HFFc6 (cell line): ENCODE measurements at places on chromosomes 3 and 15. TPM values are rescaled to one million over a fixed set of nuclear protein-coding genes. Genes with fewer than 3 reads are reported as not detected.

DNA sequence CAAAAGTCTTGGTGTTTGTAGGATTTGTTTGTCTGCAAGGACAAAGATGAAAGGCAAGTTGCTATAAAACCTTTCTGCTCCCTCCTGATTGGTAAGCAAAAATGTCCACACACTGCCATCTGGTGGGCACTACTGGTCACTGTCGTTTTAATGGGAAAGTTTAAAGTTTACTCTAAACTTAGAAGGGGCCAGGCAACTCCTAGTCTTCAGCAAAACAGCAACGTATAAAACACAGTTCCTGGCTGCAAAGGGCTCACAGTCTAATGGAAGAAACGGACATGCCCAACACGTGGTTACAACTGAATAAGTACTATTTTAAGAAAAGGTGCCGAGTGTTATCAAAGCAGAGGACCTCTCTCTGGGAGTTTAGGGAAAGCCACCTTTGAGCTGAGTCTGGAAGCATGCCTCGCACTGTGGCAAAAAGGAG, 23.7 kb upstream of the TPRG1 start:
- no peak overlapping the region for H3K4me3 ChIP-seq
- no peaks in the 10 kb centered on the region for H3K36me3 ChIP-seq
- H3K27ac ChIP-seq = no peak overlapping the region
- peak; percentile 66 for DNase-seq
- peaks cover 7% of the 10 kb centered on the region for H3K4me1 ChIP-seq

DNA sequence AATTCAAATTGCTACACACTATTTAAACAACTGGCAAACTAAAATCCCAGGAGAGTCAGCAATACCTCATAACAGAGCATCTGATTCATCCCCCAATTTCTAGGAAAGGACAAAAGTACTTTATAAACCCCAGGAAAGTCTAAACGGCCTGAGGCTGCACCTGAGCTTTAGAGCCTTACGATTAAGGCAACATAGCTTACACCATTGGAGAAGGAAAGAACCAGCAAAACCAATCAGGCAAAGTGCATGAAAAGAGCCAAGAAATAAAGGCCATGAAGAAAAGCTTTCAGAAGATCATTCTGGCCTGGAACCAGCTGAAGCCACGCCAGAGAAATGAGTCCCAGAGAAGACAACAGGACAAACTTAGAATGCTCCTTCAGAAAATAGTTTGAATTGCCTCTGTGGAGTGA, 48.1 kb downstream of the PTPN9 start:
- H3K4me3 ChIP-seq = peak overlapping the region; percentile 2; the same call in 1 of the 2 replicates
- peaks cover 43% of the 10 kb centered on the region for H3K4me1 ChIP-seq
- H3K27ac ChIP-seq = peak overlapping the region; percentile 32
- H3K36me3 ChIP-seq = peaks cover 17% of the 10 kb centered on the region
- no peaks in the 10 kb centered on the region; the same call in 1 of the 2 replicates for H3K27me3 ChIP-seq

The VIPR1 gene
- not detected in 3 replicates for total RNA-seq

- DNase-seq = no peak
- H3K4me1 ChIP-seq = no peaks in the 10 kb centered on the region; the same call in 1 of the 2 replicates
- no peaks in the 10 kb centered on the region for H3K36me3 ChIP-seq
- H3K27ac ChIP-seq = no peak overlapping the region
Observed at GRCh38 chr15:99508852-99509251, 56.9 kb upstream of the MEF2A start.

The ZNF501 gene
- total RNA-seq = 1.1 to 1.7 TPM (median 1.6 TPM) in 3 replicates

DNA sequence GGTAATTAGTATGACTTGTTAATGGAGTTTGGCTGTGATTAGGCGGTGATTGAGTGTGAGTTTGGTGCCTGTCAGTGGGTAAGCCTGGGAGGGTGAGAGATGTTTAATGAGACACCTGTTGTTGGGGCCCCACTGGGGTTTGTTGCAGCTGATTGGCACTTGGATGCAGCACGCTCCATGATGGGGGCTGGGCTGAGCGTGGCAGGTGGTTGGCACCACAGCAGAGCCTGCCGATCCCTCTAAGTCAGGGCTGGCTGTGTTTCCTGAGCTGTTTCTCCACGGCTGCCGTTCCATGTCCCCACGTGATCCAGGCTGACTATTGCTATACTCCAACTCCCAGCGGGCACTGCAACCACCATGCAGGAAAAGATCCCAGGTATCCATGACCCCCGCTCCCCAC, 93.5 kb upstream of the ARRDC4 start:
- H3K4me1 ChIP-seq = no peaks in the 10 kb centered on the region
- H3K36me3 ChIP-seq = no peaks in the 10 kb centered on the region
- H3K4me3 ChIP-seq = no peak overlapping the region
- no peak overlapping the region for H3K27ac ChIP-seq
- DNase-seq = no peak
- H3K27me3 ChIP-seq = peaks cover 5% of the 10 kb centered on the region

- DNase-seq = no peak
- H3K27ac ChIP-seq = no peak overlapping the region
- H3K27me3 ChIP-seq = peaks cover 18% of the 10 kb centered on the region
- H3K4me1 ChIP-seq = peaks cover 5% of the 10 kb centered on the region; the same call in 1 of the 2 replicates
- H3K36me3 ChIP-seq = no peaks in the 10 kb centered on the region
Observed at GRCh38 chr3:69200384-69201068, 78.1 kb upstream of the LMOD3 start.

GRCh38 chr3:181105646-181106045, 116.1 kb upstream of the DNAJC19 start:
- H3K4me3 ChIP-seq = no peak overlapping the region
- H3K27me3 ChIP-seq = no peaks in the 10 kb centered on the region; the same call in 1 of the 2 replicates
- no peaks in the 10 kb centered on the region for H3K36me3 ChIP-seq
- no peaks in the 10 kb centered on the region for H3K4me1 ChIP-seq

- H3K36me3 ChIP-seq = peaks cover 5% of the 10 kb centered on the region; the same call in 1 of the 2 replicates
- H3K27ac ChIP-seq = no peak overlapping the region
- no peak for DNase-seq
- H3K4me1 ChIP-seq = peaks cover 38% of the 10 kb centered on the region
- no peaks in the 10 kb centered on the region; the same call in 1 of the 2 replicates for H3K27me3 ChIP-seq
Observed at GRCh38 chr3:36696799-36697198, 67.6 kb downstream of the DCLK3 start.

DNA sequence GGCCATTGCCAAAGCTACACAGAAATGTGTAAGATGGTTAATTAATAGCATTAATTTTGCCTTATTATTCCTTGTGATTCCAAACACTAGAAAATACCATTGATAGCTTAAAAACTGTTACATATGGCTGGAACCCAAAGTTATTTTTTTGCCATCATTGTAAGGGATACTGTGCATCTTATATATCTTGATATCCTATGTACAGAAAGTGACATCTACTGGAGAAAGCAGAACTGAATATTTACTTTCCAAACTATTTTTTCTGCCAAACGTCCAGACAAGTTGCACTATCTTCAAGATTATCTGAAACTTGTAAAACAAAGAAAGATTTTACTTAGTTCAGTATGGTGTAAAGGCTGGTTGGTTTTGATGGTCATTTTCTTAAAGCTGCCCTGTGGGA, 33.3 kb upstream of the MEIS2 start:
- peak overlapping the region; percentile 14; the same call in 1 of the 2 replicates for H3K27ac ChIP-seq
- H3K4me1 ChIP-seq = peaks cover 64% of the 10 kb centered on the region
- H3K4me3 ChIP-seq = no peak overlapping the region; the same call in 1 of the 2 replicates

DNA sequence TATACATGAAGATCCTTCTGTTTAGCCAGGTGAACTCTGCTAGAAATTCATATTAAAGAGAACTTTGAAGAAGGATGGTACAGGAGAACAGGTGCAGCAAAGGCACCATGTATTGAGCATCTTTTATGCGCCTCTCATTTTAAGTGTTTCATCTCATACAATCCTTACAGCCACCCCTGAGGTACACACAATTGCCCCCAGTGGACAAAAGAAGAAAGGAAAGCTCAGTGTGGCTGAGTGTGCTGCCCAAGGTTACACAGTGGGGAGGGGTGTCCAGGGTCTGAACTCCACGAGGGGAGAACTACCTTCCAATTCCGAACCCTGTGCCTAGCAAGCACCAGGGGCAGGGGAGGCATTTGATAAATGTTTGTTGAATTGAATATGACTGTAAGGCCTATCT, 98.6 kb downstream of the MECOM start:
- H3K27ac ChIP-seq = no peak overlapping the region
- H3K27me3 ChIP-seq = no peaks in the 10 kb centered on the region; the same call in 1 of the 2 replicates
- H3K4me1 ChIP-seq = no peaks in the 10 kb centered on the region
- no peaks in the 10 kb centered on the region for H3K36me3 ChIP-seq
- no peak for DNase-seq
- no peak overlapping the region for H3K4me3 ChIP-seq

GRCh38 chr3:94360987-94361386, 298.1 kb downstream of the NSUN3 start:
- no peak overlapping the region for H3K4me3 ChIP-seq
- DNase-seq = no peak
- no peaks in the 10 kb centered on the region for H3K27me3 ChIP-seq
- no peaks in the 10 kb centered on the region for H3K36me3 ChIP-seq

The FES gene
- total RNA-seq = 1.1 and 1.3 TPM in 2 replicates

DNA sequence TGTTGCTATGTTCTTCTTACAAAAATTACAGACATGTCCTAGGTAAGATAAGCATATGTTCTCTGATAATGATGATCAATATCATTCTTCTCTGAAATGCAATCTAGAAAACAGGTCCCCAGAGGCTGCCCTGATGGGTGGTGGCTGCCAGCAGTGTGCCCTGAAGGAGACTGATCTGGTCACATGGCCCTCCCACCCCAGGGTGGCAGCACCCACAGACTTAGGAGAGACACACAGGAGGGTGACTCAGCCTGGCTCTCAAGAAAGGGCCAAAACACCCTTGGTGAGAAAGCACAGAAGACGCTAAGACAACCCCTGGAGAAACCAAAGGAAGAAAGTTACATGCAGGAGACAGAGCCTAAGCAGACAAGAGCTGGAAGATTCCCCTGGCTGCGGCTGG, 203.7 kb downstream of the TJP1 start:
- no peak overlapping the region for H3K27ac ChIP-seq
- H3K4me3 ChIP-seq = no peak overlapping the region
- H3K36me3 ChIP-seq = no peaks in the 10 kb centered on the region
- DNase-seq = no peak

The SPTSSB gene
- total RNA-seq = not detected in 3 replicates

GRCh38 chr3:136750209-136750896, 1.8 kb downstream of the STAG1 start:
- H3K4me3 ChIP-seq = peak overlapping the region; percentile 92
- H3K36me3 ChIP-seq = peaks cover 13% of the 10 kb centered on the region; the same call in 1 of the 2 replicates
- no peak for DNase-seq
- H3K27ac ChIP-seq = peak overlapping the region; percentile 96
- peaks cover 6% of the 10 kb centered on the region for H3K27me3 ChIP-seq
- H3K4me1 ChIP-seq = peaks cover 56% of the 10 kb centered on the region

GRCh38 chr3:88180398-88180999, 30.7 kb downstream of the C3orf38 start:
- no peak overlapping the region for H3K4me3 ChIP-seq
- peak; percentile 40 for DNase-seq
- no peaks in the 10 kb centered on the region for H3K36me3 ChIP-seq
- peaks cover 2% of the 10 kb centered on the region for H3K27me3 ChIP-seq
- no peaks in the 10 kb centered on the region for H3K4me1 ChIP-seq
